ENCODE measurements at places on chromosomes 5 and 9.

GRCh38 chr5:132635873-132636272 is 22.1 kb upstream of the IL13 start:
- no peak for DNase-seq

DNA sequence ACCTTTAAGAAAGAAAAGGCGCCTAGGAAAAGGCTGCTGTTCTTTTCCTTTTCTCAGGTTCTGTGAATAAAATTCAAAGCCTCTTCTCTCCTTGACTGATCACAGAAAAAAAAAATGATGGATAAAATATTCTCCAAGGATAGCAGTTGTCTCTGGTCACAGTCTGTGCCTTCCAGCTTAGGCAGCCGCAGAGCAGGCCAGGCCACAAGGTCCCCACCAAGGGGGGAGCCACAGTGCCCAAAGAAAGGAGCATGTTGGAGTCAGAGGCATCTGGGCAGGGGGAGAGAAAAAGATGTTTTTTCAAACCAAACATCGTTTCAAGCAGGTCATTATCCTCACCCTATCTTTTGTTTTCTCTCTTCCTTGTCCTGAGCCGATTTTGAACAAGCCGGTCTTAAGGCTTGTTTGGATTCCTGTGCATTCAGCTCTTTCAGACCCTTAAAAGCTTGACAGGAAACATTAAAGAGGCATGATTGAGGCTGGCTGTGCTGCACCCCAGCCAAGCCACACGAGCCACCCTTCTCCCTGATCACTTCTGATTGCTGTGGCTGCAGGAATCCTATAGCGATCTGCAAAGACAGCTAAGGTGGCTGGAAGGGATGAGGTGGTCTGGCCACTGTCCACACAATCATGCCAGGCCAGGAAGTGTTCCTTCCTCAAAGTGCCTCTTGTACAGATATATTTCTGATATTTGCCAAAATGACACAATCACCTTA is 284.6 kb upstream of the TLE4 start:
- DNase-seq, result no peak

DNA sequence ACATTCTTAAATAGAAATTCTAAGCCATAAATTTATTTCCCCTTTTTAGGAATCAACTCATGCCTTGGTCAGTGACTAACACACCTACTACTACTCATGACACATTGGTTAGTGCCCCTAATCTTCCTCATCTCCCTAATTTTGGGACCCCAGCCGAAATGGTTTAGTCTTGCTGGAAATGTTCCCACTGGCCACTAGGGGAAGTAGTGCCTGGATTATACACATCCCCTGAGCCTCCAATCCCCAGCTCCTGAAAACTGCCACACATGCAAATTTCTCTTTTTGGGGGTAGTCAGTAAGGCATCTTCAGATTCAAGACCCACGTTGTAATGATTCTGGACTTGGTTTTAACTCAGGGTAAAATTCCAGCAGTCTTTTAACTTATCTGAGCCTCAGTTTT is 79.8 kb downstream of the HSD17B3 start:
- DNase-seq, result no peak

DNA sequence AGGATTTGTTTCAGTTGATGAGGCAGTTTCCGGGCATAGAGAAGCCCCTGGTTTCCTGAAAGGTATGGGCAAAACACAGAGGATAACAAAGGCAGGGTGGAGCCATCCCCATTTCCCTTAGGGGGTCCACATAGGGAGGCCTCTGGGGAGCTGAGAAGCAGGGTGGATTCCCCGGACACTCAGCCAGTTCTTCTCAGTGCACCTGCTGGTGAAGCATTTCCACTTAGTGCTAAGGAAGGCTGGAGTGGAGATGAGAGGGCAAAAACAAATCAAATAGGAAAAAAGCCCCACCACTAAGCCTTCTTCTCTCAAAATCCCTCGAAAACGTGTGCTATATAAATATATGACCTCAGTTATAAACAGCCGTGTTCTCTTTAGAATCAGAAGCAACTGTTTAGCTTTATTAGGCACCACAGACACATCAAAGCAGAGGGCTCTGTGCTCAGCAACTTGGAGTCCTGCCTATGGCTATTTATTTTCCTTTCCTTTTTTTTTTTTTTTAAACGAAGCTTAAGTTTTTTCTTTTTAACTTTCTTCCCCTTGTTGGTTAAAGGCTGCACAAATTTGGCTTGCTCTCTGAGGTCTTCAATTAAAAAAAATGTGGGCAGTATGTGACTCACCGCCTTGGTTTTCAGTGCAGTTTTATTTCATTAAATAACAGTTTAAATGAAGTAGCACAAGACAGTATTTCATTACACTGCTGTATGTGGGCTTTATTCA is 67.7 kb downstream of the PRDM6 start:
- no peak for DNase-seq

DNA sequence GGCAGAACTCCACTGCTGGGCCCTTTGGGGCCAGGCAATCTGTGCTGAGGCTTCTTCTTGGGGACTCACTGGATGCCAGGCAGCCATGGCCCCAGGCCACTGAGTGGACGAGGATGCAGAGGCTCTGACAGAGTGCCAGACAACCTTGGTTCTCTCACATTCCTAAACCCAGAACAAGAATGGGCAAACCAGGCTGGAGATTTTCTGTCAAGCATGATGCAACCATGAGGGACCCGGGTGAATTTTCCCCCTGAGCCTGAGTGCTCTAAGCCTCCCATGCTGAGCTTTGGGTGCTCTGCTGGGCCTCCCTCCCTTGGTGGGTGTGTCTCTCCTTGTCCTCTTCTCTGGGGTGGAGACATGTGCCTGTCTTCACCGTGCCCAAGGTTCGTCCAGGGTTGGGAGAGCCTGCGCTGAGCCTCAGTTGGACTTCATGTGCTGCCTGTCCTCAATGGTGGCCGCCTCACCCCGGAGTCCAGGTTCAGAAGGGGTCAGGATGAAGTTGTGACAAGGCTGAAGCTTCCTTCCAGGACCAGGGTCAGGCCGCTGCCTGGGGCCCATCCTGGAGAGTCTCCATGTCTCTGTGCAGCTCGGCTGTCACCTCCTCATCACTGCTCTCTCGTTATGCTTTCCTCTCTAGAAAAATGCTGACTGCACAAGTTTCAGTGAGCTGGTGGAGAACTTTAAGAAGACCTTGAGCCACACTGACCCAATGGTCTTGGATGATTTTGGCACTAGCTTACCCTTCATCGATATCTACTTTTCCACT is 24.1 kb downstream of the PITX1 start:
- DNase-seq, result no peak
